ENCODE measurements at places on chromosomes 1 and 21. TPM values are rescaled to one million over a fixed set of nuclear protein-coding genes. Genes with fewer than 3 reads are reported as not detected.

DNA sequence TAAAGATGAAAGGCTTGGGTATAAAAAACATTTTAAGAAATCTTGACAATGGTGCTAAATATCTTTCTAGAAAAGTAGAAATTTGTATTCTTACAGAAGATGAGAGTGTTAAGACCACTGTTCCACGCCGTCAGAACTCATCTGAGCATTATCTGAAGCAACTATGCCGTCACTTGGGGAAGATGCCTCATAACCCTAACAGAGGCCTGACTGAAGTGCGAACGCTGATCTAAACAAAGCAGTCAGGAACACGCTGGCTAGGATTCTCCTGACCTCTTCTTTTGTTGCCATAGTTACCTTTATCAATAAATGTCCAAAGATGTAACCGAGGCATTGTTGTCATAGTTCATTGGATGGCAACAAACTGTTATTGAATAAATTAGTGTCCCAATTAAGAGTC lies 612.4 kb downstream of the LTN1 start:
- DNase-seq: no peak

- DNase-seq: no peak
These were observed 6.8 kb upstream of the PEAR1 start for GRCh38 chr1:156886583-156887281.

SUSD4 gene
- 0.33 TPM for total RNA-seq

GRCh38 chr1:26913389-26913753 lies 404 bp downstream of the NR0B2 start:
- DNase-seq: no peak

GRCh38 chr1:220787069-220787619 lies 431 bp downstream of the MTARC1 start:
- no peak for DNase-seq

- DNase-seq: no peak
These were observed 3.9 kb upstream of the LRRC52 start for GRCh38 chr1:165539908-165540307.

GRCh38 chr21:31201144-31201543 lies 142.9 kb downstream of the TIAM1 start:
- DNase-seq: no peak

KRTAP19-2 gene
- not detected for total RNA-seq

LCA5L gene
- 0.27 TPM for total RNA-seq

RUNX3 gene
- total RNA-seq: 144 TPM

RRAGC gene
- 10.0 TPM for total RNA-seq

RBM11 gene
- total RNA-seq: 6.3 TPM

DNA sequence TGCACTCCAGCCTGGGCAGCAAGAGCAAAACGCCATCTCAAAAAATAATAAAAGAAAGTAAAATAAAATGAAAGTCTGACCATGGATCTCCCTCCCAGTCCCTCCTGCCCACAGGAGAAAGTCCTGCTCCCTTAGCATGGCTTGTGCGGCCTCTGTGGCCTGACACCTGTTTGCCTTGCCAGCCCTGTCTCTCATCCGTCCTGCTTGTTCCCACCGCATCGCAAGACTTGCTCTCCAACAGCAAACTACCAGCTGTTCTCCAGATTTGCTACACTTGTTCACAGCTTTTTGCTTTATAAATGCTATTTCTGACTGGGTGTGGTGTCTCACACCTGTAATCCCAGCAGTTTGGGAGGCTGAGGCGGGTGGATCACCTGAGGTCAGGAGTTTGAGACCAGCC lies 2.7 kb downstream of the ETV3L start:
- DNase-seq: no peak

DNA sequence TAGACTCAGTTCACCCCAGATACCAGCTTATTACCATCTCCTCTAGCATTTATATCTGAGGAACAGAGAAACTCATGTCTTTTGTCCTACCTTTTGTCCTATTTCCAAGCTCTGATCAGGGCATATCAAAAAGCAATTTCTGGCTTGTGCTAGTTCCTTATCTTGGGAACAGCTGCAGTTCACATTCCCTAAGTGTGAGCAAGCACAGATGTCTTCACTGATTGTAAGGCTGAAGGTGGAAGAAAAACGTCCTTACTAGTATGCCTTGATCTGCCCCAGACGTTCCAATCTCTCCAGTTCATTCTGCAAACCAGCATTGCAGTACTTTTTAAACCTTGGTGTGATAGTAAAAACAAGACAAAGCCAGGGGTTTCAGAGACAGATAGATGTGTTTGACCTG lies 139.8 kb downstream of the NCAM2 start:
- DNase-seq: no peak

DNA sequence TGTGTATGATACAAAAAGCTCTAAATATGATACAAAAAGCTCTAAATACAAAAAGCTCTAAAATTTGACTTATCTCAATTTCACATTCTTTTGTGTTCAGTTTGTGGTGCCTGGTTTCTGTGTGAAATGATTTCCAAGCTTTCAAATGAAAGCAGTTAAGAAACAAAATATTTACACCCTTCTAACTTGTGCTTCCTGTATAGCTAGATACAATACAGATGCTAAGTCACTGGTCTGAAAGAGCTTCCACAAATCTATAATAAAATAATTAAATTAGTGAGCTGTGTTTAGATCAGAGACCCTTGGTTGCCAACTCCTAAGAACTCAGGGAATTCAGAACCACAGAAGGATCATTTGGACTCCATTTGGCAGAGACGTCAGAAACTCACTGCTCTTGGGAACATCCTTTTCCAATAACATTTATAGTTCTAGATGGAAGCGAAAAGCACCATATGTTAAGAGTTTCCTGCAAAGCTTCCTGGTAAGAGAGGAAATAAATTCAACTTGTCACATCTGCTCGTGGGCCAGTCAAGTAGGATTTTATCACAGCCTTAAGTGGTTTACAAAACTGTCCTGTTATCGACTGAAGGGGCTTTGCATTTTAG lies 1079.1 kb downstream of the ADGRL2 start:
- no peak for DNase-seq

DNA sequence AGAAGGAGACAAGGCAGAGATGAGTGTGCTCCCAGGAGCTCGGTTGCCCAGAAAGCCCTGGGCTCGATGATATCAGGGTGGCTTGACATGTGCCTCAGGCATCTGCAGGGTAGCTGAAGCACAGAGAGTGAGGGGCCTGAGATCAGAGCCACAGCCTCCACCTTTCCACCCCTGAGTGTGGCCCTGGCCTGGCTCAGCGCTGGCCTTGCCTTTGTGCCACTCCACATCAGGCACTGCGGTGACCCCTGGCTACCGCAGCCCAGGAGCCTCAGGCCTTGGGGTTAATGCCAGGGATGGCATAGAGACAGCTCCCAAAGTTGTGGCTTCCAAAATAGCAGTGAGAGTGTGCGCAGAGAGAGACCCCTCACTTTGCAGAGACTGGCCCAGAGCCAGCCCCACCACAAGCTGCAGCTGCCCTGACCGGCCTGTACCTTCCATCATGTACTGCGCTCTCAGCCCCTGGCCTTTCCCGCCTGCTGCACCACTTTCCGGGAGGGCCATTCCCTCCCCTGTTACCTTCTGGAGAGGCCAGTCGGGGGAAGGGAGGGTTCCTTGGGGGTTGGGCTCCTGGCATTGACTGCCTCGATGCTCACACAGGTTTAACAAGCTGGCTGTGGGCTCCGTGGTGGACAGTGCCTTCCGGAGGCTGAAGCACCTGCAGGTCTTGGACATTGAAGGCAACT lies 19.5 kb downstream of the PODN start:
- DNase-seq: no peak

GRCh38 chr1:91122106-91122717 lies 100.4 kb upstream of the ZNF644 start:
- no peak for DNase-seq

RNU1-4 gene
- total RNA-seq: 961 TPM

C1orf141 gene
- not detected for total RNA-seq

DNA sequence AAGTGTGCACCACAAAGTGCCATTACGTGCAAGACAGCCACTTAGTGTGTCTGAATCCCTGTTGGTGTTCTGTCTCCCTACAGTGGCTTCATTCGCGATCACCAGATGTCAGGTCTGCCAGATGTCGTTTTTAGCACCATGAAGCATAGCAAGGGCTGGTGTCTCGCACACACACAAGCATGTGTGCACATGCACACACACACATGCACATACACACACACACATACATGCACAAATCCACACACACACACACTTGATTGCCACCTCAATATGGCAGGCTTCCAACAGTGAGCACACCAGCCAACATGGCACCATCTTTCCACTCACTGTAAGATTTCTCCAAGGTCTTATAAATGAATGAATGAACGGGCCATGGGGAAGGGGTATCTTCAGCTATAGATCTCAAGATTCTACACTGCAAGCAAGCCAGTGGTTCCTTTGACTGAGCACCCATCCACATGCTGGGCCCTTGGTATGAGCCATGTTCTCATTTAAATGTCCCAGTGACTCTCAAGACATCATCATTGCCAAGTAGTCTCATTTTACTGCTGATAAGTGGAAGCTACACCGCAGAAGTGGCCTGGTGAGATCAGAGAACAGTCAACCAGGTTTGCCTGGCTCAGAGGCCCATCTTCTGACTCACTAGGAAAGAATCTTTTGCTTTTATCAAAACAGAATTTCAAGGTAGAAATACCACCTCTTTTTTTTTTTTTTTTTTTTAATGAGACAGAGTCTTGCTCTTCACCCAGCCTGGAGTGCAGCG lies 84.9 kb downstream of the SIM2 start:
- no peak for DNase-seq

- no peak for DNase-seq
These were observed 908.4 kb upstream of the ADGRL4 start for GRCh38 chr1:79914896-79915295.

B3GALT5 gene
- total RNA-seq: not detected

DNA sequence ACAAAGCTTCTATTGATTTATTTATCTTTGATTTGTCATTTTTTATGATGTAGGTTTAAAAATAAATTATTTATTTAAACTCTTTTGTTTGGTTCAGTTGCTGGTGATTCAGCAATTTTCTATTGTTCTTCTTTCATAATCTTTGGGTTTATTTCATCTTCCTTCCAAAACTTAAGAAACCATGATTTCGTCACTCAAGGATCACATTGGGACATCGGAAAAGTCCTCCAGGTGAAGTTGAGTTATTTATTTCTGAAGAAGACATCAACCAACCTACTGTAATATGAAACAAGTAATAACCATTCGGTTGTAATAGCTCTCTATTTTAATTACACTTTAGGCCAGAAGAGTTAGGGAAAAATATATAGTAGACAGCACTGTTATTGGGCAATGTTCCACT lies 23.0 kb upstream of the WLS start:
- DNase-seq: no peak

DNA sequence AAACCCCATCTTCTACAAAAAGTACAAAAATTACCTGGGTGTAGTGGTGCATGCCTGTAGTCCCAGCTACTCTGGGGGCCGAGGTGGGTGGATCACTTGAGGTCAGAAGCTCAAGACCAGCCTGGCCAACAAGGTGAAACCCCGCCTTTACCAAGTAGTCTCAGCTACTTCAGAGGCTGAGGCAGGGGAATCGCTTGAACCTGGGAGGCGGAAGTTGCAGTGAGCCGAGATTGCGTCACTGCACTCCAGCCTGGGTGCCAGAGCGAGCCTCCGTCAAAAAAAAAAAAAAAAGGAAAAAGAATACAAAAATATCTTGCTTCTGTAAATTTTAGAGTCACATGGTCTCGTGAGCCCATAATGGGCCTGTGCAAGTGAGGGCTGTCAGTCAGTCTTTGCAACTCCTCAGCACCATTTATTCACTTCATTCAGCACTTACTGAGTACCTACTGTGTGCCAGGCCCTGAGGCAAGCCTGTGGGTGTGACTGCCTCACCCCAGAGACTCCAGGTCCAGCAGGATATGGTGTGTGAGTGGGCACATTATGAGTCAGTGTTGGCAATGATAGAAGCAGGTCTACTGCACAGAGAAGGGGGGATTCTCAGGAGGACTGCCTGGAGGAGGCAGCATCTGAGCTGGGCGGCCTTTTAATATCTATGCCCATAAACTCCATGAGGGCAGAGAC lies 46.8 kb upstream of the TARDBP start:
- peak; percentile 46 for DNase-seq

GRCh38 chr21:30216041-30216723 lies at the start of gene CLDN8:
Gene CLDN8 (minus strand): TSS chr21:30216097. CDS start chr21:30215925, 172 bp downstream.
- DNase-seq: no peak

AQP10 gene
- total RNA-seq: not detected

DNA sequence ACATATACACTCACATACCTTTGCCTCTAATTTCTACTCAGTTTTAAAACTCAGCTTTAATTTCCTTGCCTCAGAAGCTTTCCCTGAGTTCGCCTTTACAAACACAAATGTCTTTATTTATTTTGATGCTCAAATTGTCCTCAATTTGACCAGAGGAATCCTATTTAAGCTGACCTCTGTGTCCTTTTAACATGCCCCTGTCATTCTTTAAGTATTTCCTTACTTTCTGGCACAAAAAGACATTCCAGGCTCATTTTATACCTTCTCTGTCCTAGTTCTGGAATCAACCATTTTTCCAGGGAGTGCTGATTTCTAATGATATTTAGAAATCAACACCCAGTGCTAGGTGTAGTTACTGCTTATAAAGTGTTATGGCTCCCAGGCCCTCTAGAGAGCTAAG lies 82.5 kb downstream of the OSBPL9 start:
- DNase-seq: no peak

SRRM1 gene
- total RNA-seq: 294 TPM

GRCh38 chr1:104064399-104064798 lies 314.7 kb downstream of the AMY1C start:
- DNase-seq: no peak

- DNase-seq: no peak
These were observed 33.7 kb downstream of the ATP5PO start for GRCh38 chr21:33881689-33882440.

GRCh38 chr1:198934901-198935305 lies 296.1 kb downstream of the PTPRC start:
- DNase-seq: peak; percentile 67

TFF3 gene
- not detected for total RNA-seq

NEGR1 gene
- total RNA-seq: not detected

DNA sequence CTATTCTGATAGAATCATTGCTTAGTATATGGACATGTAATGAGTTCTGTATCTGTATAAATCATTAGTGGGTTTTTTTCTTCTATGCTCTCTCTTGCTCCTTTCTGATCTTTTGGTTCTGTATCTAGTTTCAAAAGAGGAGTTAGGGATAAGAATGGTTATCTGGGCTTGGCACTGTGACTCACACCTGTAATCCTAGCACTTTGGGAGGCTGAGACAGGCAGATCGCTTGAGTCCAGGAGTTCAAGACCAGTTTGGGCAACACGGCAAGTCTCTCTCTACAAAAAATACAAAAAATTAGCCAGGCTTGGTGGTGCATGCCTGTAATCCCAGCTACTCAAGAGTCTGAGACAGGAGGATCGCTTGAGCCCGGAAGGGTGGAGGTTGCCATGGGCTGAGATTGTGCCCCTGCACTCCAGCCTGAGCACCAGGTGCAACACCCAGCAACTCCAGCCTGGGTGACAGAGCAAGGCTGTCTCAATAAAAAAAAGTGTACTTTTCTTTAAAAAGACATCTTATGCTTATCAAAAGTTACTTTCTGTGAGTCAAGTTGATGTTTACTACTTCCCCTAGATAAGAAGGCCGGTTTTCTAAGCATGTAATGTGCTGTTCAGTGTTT lies 27.7 kb upstream of the AXDND1 start:
- DNase-seq: no peak

Measured in activated naive CD8-positive, alpha-beta T cell treated with anti-CD3 and anti-CD28 coated beads for 36 hours (primary cell).